ENCODE measurements at places on chromosomes 11 and 22.

GRCh38 chr11:97786961-97787360 lies 1233.8 kb upstream of the CNTN5 start:
- DNase-seq, result no peak

- DNase-seq, result no peak
These were observed 44.9 kb downstream of the ADM start for GRCh38 chr11:10349806-10350205.

GRCh38 chr22:45647532-45648225 lies 24.0 kb upstream of the ATXN10 start:
- no peak for DNase-seq

DNA sequence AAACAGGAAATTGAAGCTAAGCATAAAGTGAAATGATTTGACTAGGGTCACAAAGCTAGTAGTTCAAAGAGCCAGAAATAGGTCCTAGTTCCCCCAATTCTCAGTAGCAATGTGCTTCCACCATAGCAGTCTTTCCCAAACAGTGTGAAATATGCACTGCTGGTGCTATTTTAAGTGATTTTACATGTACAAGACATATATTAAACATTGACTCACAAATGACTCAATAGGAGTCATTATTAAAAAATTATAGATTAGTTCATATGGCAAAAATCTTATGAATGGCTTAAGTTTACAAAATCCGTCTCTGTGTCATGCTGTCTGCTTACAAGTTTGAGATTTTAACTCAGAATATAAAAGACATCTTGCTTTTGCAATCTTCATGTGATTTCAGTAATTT lies 21.4 kb downstream of the KIF18A start:
- DNase-seq, result peak; percentile 45

DNA sequence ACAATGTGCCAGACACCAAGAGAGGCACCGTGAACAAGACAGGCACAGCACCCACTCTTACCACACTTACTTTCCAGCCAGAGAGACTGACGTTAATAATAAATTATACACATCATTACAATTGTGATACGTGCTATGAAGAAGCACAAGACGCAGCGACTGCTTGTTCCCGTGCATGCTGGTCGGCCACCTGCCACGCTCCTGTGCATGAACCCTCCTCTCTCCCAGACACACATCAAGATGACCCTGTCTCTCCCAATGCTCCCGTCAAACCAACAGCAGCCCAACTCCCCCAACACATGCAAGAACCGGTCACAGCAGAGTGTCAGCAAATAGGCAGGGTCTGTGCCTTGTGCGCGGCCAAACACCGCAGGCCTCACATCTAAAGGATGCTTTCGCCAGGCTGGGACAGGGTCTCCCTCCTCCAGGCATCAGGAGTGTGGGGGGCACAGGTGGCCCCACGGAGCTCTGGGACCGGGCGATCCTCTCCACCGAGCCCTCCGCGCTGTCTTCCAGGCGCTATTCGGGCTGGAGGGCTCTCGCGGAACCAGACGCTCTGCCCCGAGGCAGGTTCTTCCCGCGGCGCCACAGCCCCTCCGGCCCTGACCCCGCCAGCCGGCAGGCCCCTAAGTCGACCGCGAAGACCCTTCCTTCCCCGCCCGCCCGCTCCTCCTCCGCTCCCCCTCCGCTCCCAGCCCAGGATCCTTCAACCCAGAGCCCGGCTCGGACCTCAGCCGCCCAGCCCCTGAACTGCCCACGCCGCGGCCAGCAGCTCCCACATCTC lies 533 bp downstream of the SERGEF start:
- DNase-seq, result peak; percentile 18

DNA sequence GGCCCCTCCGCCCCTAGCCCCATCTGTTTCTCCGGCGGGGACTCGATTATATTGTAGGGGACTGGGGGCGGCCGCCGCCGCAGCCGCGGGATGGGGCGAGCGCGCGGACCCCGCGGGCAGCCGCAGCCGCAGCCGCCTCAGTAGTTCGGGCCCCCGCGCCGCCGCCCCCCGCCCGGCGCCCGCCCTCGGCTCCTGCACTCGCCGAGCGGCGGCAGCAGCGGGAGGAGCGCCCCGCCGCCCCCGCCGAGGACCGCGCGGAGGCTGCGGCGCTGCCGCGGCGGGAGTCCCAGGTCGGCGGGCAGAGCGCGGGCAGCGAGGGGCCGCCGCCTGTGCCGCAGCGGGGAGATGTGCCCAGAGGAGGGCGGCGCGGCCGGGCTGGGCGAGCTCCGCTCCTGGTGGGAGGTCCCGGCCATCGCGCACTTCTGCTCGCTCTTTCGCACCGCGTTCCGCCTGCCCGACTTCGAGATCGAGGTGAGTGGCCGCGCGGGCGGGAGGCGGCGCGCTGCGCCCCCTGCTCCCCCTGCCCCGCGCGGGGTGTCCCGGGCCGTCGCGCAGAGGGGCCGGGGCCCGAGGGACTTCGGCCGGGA lies at the start of gene CECR2:
Gene CECR2 (plus strand): TSS at position 22 of the 587 bp plus-strand sequence. CDS start 324 bp downstream, at position 346.
- no peak for DNase-seq

- no peak for DNase-seq
These were observed 64.5 kb downstream of the BARX2 start for GRCh38 chr11:129440028-129440713.

DNA sequence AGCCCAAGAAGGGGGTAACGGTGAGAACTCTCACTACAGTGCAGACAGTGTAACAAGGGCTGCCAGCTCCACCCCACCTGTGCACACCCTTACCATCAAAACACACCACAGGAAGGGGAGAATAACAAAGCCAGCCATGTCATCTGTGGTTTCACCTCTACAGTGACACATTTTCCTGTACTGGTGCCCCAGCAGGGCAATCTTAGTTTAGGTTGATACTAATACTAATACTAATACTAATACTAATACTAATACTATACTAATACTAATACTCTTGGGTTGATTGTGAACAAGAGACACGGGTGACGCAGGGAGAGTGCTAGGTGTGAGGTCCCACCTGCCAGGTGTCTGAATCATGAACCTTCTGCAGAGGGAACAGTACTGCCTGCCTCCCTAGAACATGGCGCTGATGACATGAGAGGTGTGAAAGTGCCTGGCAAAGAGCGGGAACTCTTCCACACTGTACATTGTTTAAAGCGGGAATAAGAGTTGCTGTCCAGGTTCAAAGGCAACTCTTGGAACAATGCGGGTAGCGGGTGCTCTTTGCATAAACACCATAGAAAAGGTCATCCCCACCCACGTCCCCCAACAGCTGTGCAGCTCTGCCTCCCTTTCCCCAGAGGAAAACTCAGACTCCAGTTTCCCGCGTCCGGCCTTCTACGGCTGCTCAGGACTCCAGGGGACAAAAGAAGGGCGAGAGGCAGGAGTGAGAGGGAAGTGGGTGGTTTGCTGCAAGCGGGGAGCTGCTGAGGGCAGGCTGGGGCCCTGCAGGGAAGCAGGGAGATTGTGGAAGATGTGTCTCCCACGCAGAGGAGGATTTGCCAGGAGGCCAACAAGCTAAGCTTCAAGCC lies 25.0 kb upstream of the TMPRSS4 start:
- no peak for DNase-seq

- peak; percentile 98 for DNase-seq
These were observed 562.5 kb downstream of the MN1 start for GRCh38 chr22:27238935-27239510.

DNA sequence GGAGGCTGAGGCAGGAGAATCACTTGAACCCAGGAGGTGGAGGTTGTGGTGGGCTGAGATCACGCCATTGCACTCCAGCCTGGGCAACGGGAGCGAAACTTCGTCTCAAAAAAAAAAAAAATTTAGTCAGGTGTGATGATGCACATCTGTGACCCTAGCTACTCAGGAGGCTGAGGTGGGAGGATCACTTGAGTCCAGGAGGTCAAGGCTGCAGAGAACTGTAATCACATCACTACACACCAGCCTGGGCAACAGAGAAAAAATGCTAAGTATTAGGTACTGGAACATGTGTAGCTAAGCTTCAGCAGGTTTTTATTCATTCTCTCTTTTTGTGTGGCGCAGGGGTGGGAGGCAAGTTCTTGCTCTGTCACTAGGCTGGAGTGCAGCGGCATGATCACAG lies 64.2 kb upstream of the SLN start:
- no peak for DNase-seq

DNA sequence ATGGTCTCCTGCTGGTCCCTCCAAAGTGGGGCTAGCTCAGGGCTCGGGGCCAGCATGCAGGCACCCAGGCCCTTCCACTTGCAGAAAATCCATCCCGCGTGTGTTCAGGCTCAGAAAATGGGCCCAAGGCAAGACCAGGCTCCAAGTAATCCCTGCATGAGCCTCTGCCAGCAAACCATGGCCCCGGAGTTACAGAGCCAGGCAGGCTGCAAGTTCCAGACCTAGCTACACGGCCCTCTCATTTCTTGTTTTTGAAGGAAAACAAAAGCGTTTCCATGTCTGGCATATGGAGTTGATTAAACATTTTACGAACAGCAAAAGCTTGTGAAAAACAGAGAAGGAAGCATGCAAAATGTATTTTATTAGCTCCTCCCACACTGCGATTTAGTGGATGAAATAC lies 29.7 kb downstream of the KIAA0930 start:
- peak; percentile 81 for DNase-seq

DNA sequence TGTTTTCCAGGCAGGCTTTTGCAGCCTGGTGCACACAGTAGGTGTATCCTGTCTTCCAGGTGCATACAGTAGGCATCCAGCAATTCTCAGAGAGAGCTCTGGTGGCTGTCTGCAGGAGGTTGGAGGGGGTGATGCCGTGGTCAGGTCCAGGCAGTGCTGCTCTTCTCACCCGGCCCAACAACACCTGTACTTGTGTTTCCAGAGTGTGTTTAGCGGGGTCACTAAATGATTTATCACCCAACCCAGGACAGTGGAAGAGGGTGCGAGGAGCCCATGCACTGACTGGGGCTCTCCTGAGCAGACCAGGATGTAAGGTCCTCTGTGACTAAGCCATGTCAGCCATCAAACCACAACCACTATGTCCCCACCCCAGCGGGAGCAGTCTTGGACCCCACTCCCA lies 18.6 kb upstream of the FGF3 start:
- no peak for DNase-seq

GRCh38 chr22:39144101-39144767 lies 8.2 kb downstream of the CBX7 start:
- DNase-seq, result peak; percentile 70

- DNase-seq, result no peak
These were observed 9.0 kb downstream of the MAPK8IP2 start for GRCh38 chr22:50609599-50609998.

GRCh38 chr11:120774591-120775386 lies 249.1 kb upstream of the TBCEL start:
- no peak for DNase-seq

GRCh38 chr22:40329466-40329865 lies 16.8 kb upstream of the ADSL start:
- DNase-seq, result no peak

- no peak for DNase-seq
These were observed 11.3 kb downstream of the POLDIP3 start for GRCh38 chr22:42603427-42603826.

DNA sequence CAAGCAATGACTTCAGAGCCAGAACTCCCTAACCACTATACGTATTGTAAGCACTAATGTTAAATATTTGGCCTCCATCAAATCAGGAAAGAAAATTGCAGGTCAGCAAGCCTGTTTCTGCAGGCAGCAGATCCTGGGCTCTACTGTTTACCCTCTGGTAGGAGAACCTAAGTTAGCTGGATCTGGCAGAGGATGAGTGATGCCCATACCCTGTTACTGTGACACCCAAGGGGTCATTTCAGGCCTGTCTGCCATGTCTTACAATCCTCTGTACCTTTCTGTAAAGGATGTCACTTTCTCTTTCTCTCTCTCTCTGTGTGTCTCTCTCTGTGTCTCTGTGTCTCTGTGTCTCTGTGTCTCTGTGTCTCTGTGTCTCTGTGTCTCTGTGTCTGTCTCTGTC lies 106.9 kb downstream of the CSNK2A3 start:
- DNase-seq, result no peak

DNA sequence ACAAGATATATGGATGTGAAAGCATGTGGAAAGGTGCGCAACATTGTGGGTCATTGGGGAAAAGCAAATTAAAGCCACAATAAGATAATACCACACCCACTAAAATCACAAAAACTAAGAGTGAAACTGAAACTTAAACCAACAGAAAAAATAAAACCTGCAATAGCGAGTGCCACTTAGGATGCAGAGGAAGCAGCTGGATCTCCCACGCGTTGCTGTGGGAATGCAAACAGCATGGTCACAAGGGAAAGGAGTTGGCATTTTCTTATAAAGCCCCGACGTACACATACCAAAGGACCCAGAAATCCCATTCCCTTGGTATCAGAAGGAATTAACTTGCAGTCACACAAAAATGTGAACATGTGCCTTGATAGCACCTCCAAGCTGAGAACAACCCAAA lies 712.0 kb downstream of the TBC1D22A start:
- DNase-seq, result peak; percentile 2

DNA sequence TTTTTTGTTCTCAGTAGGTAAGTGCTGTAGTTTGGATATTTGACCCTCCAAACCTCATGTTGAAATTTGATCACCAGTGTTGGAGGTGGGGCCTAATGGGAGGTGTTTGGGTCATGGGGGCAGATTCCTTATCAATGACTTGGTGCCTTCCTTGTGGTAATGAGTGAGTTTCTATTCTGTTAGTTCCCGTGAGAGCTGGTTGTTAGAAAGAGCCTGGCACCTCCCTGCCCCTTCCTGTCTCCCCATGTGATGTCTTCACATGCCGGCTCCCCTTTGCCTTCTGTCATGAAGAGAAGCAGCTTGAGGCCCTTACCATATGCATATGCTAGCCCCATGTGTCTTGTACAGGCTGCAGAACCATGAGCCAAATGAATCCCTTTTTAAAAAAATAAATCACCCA lies 138.3 kb downstream of the TMEM135 start:
- DNase-seq, result no peak

GRCh38 chr11:24391167-24391566 lies 105.7 kb upstream of the LUZP2 start:
- DNase-seq, result peak; percentile 45

Data from fibroblast of villous mesenchyme (primary cell).